ENCODE measurements at places on chromosomes 4 and X.
A peak's percentile ranks its signal among the peaks of the same experiment; 100 is the strongest.

- DNase-seq, result no peak
Observed at GRCh38 chr4:5218376-5219069, 167.2 kb downstream of the STK32B start.

DNA sequence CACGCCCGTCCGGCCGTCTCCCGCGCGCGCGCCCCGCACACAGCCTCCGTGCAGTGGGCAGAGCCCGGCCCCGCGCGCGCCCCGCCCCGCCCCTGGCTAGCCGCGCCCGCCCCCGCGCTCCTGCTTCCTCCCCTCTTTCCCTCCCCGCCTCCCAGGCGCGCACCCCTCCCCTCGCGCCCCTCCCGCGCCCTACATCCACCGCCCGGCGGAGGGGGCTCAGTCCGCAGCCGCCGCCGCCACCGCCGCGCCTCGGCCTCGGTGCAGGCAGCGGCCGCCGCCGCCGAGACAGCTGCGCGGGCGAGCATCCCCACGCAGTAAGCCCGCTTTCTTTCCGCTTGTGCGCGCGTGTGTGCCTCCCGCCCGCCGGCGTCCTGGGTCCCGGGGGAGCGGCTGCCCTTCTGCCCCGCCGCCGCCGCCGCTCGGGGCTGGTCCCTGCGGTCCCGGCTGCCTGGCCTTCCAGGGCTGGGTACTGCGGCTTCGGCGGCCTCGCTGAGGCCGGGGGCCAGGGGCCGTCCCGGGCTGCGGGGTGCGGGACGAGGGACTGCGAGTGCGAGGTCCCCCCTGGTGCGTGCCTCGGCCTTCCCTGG, at the start of gene FHL1:
Gene FHL1, plus strand, starts transcription at position 219 of the 587 bp plus-strand sequence.
- peak; percentile 60 for DNase-seq

DNA sequence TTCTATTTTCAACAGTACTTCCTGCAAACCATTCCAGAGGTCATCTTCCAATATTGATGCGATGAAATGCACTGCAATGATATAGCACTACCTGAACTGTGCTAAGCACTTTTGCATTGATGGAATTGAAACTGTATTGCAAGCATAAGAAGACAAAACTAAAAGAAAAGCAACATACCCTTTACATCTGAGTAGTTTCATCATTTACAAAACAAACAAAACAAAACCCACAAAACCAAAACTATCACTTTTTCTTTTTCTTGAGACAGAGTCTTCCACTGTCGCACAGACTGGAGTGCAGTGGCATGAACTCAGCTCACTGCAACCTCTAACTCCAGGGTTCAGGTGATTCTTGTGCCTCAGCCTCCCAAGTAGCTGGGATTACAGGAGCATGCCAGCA, 120.1 kb upstream of the NAP1L5 start:
- DNase-seq, result no peak

DNA sequence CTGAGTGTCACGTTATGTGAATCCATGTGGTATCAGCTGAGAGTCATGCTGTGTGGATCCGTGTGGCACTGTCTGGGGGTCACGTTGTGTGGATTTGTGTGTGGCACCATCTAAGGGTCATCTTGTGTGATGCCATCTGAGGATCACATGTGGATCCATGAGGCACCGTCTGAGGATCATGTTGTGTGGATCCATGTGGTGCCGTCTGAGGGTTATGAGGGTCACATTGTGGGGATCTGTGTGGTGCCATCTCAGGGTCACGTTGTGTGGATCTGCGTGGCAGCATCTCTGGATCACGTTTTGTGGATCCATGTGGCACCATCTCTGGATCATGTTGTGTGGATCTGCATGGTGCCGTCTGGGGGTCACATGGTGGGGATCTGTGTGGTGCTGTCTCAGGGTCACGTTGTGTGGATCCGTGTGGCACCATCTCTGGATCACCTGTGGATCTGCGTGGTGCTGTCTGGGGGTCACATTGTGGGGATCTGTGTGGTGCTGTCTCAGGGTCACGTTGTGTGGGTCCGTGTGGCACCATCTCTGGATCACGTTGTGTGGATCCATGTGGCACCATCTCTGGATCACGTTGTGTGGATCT, 6.9 kb downstream of the PDE6B start:
- DNase-seq, result no peak

DNA sequence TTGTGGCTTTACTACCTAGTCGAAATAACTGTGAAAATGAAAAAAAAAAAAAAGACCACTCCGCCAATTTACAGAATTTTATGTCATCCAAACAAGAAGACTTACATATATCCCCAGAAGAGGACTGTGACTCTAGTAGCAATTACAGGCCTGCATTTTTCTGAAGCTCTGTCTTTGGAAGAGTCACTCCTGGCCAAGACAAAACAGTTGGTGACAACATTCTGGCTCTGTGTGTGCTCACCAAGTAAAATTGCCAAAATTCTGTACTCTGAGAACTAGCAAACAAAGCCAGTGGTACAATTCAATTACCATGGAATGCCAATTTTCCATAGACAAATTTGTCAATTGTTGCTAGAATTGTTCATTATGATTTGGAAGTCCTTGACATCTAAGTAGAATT, 311.1 kb downstream of the PDGFC start:
- DNase-seq, result no peak

DNA sequence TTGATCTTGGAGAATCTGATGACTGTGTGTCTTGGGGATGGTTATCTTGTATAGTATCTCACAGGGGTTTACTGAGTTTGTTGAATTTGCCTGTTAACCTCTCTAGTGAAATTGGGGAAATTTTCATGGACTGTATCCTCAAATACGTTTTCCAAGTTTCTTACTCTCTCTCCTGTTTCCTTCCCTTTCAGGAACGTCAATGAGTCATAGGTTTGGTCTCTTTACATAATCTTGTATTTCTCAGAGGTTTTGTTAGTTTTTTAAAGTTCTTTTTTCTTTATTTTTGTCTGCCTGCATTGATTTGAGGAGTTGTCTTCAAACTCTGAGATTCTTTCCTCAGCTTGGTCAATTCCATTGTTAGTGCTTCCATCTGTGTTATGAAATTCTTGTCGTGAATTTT, 227.7 kb upstream of the GPRIN3 start:
- no peak for DNase-seq

DNA sequence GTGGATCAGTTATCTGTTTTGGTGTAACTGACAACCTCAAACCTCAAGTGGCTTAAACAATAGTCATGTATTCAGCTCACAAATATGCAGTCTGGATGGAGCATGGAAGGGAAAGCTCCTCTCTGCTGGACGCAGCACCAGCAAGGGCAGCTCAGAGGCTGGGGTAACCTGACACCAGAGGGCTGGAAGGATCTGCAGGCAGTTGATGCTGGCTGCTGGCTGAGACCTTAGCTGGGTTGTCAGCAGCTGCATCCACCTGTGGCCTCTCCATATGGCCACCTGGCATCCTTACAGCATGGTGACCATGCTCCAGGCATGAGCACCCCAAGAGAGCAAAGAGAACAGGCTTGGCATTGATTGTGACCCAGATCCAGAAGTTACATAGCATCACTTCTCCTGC, 46.7 kb downstream of the ENPP6 start:
- DNase-seq, result no peak

- DNase-seq, result no peak
Observed at GRCh38 chr4:38426532-38426931, 237.5 kb upstream of the KLF3 start.

GRCh38 chr4:89752932-89753598, 83.9 kb downstream of the SNCA start:
- DNase-seq, result no peak

DNA sequence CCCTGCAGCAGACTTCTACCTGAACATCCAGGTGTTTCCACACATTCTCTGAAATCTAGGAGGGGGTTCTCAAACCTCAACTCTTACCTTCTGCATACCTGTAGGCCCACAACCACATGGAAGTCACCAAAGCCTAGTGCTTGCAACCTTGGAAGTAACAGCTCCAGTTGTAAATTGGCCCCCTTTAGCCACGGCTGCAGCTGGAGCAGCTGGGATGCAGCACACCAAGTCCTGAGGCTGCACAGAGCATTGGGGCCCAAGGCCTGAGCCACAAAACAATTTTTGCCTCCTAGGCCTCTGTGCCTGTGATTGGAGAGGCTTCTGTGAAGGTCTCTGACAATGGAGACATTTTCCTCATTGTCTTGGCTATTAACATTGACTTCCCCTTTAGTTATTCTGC, 772.4 kb upstream of the INTU start:
- DNase-seq, result no peak

- no peak for DNase-seq
Observed at GRCh38 chr4:81499840-81500239, 28.1 kb upstream of the RASGEF1B start.

GRCh38 chrX:41240509-41240908, 93.5 kb upstream of the DDX3X start:
- DNase-seq, result no peak

- DNase-seq, result no peak
Observed at GRCh38 chr4:52198294-52198693, 147.2 kb downstream of the SPATA18 start.

- DNase-seq, result no peak
Observed at GRCh38 chr4:38368613-38369012, 295.4 kb upstream of the KLF3 start.

DNA sequence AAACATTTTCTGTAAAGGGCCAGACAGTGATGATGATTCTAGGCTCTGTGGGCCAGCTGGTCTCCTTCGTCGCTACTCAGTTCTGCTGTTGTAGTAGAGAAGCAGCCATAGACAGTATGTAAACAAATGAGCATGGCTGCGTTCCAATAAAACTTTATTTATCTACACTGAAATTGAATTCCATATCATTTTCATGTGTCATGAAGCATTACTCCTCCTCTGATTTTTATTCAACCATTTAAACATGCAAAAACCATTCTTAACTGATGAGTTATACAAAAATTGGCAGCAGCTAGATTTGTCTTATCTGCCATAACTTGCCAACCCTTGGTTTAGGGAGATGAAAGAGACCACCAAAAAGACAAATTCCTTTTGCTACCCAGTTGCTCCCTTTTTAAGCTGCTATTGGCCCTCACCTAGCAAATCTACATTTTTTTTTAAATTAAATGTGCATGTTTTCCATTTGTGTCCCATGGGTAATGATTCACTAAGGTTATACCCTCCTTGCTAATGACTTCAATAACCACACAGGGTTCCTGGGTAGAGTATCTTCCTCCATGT, 309.9 kb downstream of the DHX15 start:
- DNase-seq, result no peak

- DNase-seq, result no peak
Observed at GRCh38 chrX:97766501-97767095, 882.9 kb downstream of the RPA4 start.

DNA sequence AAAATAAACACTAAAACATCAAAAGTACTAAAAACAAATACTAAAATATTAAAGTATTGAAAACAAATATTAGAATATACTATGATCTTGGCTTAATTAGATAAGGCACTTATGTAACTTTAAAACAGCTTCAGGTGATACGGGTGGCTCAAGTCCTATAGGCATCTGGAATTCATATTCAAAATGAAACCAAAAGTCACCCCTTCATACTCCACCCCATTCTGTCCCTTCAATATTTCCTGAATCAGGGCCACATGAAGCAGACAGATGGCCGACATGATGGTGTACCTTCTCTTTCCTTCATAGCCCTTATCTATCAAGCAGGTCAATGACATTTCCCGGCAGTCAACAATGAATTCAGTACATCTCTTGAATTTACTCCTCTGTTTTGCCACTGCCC, 71.9 kb upstream of the MAGEB10 start:
- no peak for DNase-seq

- DNase-seq, result no peak
Observed at GRCh38 chrX:115948018-115948923, 222.3 kb upstream of the AGTR2 start.

DNA sequence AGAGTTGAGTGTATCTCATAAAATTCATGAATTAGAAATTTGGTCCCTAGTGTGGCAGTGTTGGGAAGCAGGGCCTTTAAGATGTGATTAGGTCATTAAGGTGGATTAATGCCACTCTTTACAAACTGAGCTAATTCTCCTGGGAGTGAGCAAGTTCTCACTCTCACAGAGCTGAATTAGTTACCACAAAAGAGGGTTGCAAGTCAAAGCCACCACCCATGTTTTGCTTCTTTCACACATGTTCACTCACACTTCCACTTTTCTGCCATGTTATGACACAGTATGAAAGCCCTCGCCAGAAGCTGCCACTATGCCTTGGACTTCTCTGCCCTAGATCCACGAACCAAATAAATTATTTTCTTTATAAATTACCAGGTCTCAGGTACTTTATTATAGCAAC, 332.1 kb downstream of the ARAP2 start:
- no peak for DNase-seq

DNA sequence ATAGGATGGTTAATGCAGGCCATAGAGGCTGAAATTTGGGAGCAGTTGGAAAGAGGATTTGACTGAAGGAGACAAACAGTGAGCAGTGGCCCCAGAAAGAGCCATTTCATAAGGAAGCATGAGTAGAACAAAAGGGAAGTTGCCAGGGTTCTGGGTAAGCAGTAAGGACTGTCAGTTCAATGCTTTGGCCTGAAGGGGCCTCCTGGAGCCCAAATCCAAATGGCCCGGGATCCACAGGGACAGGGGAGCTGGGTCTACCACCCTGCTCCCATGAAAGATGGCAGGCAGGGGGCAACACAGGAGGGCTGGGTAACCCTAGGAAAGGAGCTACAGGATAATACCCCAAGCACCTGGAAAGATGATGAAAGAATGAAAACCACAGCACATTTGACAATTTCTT, 4.1 kb upstream of the INTS6L start:
- no peak for DNase-seq

GRCh38 chr4:164197556-164197955, 556.4 kb upstream of the SMIM31 start:
- no peak for DNase-seq

GRCh38 chrX:28586981-28587551, at the start of gene IL1RAPL1:
TSS of gene IL1RAPL1 (plus strand) at chrX:28587446.
- DNase-seq, result no peak

DNA sequence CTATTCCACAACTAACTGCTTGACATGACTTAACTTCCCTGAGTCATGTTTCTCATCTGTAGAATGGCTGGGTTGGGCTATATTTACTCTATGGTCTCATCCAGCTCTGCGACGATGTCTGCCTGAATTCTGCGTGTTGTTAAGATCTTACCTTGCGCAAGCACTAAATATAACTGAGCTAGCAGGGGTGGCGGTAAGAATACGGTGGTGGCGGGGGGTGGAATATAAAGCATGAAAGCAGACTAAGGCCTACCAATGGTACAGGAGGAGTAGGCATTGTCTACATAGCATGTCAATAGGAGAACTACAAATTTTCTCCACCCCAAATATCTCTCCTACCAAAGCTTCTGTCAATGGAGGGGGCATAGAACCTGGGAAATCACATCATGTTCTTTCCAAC, 45.7 kb upstream of the DCLK2 start:
- no peak for DNase-seq

GRCh38 chr4:2074588-2074987, 15.5 kb downstream of the NAT8L start:
- no peak for DNase-seq

All from CD4-positive, alpha-beta T cell treated with Interleukin-6 at 100 ng/mL for 8 hours (primary cell).